ENCODE measurements at places on chromosomes 1 and 21.

DNA sequence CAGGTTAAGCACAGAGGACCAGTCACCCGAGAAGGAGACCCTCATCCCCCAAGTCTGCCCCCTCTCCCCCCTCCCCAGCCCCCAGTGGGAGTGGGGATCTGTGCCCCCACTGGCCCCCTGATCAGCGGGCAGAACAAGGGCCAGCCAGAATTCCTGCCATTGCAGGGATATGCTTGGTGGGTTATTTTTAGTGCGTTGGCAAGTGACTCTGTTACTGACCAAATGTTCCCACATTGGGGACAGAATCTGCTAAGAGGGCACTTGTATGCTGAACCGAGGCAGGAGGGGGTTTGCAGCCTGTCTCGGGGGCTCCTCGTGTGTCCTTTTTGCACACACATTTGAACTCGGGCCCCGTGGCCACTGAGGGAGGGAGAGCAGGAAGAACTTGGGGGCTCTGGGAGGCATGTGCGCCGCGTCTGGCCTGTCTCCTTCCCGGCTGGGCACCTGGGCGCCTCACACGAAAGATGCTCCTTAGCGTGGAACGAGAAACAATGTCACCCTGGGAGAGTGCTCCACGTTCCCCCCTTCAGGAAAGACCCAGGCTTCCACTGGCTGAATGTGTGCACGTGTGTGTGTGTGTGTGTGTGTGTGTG lies 66.4 kb upstream of the CASZ1 start:
- DNase-seq = no peak

DNA sequence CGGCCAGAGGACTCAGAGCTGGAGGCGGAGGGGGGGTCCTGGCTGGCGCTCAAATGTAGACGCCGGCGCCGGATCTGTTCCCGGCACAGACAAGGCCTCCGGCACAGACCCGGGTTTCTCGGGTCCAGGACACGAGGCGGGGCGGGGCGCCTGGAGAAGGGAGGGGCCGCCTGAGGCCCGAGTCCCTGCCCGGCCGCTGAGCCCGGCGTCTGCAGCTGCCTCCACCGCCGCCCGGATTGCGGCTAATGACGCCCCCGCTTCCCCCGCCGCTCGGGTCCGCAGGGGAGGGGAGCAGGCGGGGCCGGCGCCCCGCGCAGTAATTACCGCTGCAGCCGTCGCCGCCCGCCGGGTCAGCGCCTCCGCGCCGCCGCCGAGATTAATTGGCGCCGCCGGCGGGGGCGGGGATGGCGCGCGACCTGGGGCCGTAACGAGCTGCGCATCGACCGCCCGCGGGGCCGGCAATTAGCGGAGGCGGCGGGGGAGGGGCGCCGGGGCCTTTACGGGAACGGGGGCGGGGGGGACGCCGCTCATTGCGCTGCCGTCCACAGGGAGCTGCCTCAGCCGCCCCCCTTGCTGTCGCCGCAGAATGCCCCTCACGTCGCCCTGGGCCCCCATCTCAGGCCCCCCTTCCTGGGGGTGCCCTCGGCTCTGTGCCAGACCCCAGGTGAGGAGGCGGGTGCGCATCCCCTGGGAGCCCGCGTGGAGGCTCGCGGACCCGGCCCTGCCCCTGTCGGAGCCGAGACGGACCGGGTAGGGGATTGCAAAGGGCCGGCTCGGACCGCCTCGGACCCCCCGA lies 17.3 kb downstream of the NOC2L start:
- DNase-seq = no peak

DNA sequence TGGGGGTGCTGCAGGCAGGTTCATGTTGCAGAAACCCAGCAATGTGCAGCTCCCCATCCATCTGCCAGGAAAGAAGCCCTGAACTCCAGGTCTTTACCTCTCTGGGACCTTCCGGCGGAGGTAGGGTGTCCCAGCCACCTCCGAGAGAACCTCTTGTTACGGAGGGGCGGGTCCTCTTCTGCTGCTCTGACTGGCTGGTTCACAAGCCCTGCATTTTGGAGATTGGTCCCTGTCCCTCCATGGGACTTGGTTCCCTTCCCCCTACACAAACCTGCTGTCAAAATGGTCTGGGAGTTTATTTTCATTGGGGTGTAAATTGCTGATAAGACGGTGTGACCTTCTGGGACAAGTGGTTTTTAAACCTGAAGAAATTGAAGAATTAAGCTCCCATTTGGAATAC lies 8.0 kb upstream of the CELSR2 start:
- no peak for DNase-seq

- DNase-seq = no peak
Measured at GRCh38 chr1:20717452-20718342, at the start of gene KIF17. KIF17 (minus strand) TSS chr1:20718007; CDS start chr1:20717706, 301 bp downstream.

DNA sequence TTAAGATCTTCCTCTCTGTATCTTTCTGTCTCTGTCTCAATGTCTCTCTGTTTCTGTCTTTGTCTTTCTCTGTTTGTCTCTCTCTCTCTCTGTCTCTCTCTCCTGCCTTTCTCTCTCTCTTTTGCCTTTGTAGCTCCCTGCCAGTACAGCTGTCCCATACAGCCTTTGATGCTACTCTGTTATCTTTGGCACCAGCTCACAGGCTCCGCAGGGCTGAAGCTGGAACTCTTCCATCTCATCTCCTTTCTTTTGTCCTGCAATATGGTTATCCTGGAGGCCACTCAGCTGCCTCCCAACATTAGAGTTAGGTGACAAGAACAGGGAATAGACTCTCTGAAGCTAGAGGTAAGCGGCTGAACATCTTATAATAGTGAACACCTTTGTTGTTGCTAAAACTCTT lies 354.3 kb upstream of the NEGR1 start:
- no peak for DNase-seq
